ENCODE measurements at places on chromosomes 11 and 22.

- DNase-seq = no peak
Observed at GRCh38 chr11:93997741-93998140, 23.4 kb upstream of the HEPHL1 start.

DNA sequence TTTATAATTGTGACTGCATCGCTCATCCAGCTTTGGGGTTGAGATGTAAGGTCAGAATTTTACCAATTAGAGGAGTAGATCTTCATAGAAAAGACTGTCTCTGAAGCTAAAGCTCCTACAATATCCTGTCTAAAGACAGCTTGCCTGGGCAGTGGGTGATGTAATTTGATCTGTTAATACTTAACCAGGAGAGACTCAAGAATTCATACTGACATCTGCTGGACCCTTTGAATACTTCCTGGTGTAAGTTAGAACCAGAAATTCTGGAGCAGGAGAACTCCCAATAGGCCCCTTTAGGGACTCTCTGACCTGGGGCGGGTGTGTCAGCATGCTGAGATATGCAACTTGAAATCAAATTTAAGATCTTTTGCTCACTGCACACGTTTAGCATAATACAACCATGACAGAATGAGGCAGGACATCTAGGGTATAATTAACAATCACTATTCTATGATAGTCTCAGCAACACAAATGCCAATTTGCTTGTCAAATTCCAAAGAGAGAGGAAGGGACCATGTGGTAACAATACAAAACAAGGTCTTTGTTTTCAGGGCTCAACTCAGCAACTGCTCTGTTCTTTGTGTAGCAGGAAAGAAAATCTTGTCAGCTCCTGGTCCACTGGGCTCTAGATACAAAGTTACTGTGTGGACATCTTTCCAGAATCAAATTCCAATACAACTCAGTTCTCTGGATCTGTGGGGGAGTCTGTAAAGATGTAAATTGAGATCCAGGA, 143.9 kb downstream of the INSC start:
- peak; percentile 29 for DNase-seq

GRCh38 chr11:91527380-91528030, 697.1 kb upstream of the FAT3 start:
- DNase-seq = no peak

GRCh38 chr11:7606496-7606895, 66.8 kb downstream of the CYB5R2 start:
- DNase-seq = peak; percentile 10

DNA sequence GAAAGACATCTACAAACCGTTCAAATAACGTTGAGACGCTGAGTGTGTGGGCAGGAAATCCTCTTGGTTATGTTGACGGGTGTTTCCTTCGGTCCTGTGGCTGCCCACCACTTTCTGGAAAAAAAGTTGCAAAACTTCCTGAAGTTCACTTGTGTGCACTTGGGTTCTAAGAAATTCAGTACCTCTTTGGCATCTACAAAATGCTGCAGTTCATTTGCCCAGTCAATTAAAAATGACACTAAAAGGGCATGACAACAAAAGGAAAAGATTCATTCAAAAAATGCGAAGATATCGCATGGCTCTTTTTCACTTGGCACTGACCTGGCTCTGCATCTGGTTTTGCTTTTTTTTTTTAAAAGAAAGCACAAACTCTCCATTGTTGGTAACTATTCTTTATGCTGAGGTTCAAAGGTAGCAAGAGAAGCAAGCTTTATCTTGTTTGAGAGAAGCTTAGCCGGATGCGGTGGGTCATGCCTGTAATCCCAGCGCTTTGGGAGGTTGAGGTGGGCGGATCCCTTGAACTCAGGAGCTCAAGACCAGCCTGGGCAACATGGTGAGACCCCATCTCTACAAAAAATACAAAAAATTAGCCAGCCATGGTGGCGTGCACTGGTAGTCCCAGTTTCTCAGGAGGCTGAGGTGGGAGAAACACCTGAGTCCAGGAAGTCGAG, 10.6 kb upstream of the XBP1 start:
- no peak for DNase-seq

GRCh38 chr11:130145311-130145812, 14.2 kb upstream of the ST14 start:
- DNase-seq = no peak

DNA sequence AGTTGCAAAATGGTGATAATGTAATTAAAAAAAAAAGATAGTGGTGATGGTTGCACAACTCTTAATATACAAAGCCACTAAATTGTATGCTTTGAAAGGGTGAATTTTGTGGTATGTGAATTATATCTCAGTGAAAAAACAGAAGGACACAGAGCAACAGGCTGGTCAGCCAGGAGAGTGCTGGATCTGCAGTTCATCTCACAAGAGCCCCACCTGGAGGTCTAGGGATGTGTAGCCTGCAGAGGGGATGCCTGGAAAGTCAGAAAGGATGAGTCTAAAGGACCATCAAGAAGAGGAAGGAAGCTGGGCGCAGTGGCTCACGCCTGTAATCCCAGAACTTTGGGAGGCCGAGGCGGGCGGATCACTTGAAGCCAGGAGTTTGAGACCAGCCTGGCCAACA, 9.0 kb downstream of the POLR3H start:
- peak; percentile 43 for DNase-seq

- DNase-seq = no peak
Observed at GRCh38 chr11:131886201-131886600, 515.8 kb downstream of the NTM start.

DNA sequence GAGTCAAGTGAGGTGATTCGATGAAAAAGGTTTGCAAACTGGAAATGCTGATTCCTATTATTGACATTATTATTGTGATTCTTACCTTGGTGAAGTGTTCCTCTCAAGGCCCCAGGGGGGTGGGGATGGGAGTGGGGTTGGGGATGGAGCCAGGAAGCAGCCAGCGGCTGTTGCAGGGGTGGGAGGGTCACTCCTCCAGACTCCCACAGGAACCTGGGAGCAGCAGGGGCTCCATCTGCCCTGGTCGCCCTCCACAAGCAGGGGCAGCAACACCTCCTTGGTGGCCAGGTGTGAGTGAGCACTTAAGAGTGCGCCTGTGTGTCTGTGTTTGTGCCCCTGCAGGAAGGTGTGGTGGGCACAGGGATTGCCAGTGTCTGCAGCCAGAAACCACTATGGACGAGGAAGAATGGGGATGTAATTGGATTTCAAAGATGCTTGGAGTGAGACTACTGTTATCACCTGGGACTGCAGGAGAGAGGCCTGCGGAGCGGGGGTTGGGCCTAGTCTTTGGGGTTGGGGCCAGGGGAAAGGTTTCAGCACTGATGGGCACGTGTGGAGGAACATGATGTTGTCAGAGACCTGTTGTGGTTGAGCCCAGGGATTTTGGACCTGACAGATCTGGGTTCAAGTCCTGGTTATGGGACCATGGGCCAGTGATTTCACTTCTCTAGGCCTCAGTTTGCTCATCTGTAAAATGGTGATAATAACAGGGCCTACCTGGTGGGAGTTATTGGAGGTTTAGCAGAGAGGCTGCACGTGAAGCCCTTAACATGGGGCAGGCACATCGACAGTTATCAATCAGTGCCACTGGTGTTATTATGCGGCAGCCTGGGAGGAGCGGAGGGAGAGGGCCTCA, 3.6 kb upstream of the TP53I11 start:
- no peak for DNase-seq

DNA sequence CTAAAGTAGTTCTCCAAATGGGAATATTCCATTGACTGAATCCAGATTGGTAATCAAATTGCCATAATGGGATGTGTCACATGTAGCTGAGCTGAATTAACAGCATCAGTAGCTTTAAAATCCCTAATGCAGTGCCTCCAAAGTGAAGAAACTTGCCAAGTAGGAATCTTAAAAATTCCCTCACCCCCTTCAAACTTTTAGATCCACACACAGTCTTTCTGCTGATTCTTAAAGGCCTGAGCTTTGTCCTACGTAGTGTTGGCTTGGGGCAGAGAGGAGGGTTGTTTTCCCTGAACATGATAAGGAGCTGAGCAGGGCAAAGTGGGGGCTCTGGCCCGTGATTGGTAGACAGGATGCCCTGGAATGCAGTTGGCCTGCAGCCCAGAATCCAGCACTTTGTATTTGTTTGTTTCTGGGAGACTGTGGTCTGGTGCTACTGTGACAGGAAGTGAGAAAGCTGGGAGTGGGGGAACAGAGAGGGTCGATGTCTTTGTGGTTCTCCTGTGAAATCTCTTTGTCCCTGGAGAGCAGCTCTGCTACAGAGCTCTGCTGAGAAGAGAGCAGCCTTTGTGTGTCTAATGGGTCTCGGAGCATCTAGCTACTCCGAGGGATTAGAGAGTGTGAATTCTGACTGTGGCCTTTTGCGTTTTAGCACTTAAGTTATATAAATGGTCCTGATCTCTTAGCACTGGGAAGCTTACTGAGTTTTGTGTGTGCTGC, 16.9 kb downstream of the CTNND1 start:
- peak; percentile 92 for DNase-seq

GRCh38 chr11:33445761-33446161, 188.6 kb downstream of the HIPK3 start:
- peak; percentile 77 for DNase-seq

DNA sequence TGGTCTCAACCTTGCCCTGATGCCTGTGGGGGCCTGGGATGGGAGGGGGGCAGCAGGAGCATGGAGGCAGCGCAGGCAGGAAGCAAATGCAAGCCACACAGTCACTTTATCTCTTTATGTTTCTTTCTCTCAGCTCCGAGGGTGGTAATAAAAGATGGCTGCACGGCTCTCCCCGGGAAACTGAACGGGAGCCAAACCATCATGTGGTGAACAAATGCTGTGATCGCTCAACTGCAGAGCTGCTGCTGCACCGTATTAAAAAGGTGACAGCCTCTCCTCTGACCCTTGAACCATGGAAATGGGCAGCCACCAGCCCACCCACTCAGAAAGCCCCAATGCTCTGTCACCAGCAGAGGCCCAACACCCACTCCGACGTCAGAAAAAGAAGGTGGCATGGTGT, 110.0 kb downstream of the TIMP3 start:
- no peak for DNase-seq

DNA sequence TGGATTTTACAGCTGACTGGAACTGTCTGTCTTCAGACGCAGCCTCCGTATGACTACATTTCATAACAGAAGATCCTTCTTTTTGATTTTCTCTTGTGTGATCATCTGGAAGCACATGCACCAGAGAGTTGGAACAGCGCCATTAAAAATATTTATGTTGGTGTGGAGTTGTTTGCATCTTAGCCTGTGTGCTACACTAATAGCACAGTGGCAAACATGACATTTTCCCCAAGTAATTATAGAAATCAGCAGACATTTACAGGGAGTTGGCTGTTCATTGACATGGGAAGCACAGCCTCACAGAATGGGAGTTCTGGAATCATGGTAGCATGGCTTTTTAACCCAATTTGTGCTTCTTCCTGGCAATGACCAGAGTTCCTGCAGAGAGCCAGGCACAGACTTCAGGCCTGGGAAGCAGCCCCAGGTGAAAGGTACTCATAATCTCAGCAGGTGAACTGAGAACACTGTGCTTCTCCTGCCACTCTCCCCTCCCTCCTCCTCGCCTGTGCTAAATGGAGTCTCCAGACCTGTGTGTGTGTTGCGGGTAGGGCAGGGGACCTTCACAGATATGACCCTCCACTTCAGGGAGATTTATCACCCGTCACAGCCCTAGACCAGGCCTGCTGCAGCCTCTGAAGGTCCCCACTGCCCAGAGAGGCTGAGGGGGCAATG, 82.8 kb upstream of the PLET1 start:
- no peak for DNase-seq

DNA sequence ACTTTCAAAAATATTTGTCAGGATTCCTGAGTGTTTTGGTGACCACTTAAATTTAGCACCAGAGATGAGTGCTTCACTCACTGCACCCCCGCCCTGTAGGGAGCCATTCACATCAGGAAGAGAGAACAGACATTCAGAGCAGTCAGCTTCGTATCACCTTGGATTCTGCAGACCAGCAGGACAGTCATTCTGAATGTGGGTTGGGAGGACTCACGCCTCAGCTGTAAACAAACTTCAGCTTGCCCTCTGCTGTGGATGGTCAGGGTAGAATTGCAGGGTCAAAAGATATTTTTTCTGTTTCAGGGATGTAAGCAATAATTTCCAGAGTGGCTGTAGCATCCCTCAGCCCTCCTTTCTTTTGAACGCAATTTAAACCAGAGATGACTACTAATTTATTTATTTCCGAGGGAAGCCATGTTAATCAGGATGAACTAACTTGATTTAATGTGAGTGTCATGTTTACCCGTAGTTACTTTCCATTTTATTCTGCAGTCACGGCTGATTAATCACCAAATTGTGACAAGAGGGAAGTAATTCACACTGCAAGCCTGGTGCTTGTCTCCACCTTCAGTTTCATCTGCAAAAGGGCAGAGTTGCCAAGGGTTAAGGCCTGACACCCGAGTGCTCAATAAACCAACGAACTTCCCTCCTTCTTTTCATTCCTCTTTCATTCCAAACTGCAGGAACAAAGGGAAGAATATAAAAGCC, 174.2 kb upstream of the DDI1 start:
- no peak for DNase-seq

DNA sequence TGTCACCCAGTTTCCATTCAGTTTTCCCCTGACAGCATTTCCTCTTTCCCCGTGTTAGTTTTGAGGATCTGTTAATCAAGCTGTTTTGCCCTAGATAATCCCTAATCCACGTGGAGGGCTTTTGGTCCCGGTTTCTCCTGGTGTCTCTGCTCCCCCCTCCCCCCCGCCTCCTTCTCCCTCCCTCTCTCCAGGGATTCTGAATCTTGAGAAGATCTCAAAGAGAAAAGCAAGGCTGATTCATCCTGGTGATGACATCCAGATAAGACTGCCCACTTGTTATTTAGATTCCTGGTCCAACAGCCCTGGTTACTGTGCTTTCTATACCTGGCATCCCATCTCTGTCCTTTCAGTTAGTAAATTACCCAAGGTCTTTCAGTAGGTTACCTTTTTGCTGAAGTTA, 59.4 kb downstream of the KCNA4 start:
- no peak for DNase-seq

DNA sequence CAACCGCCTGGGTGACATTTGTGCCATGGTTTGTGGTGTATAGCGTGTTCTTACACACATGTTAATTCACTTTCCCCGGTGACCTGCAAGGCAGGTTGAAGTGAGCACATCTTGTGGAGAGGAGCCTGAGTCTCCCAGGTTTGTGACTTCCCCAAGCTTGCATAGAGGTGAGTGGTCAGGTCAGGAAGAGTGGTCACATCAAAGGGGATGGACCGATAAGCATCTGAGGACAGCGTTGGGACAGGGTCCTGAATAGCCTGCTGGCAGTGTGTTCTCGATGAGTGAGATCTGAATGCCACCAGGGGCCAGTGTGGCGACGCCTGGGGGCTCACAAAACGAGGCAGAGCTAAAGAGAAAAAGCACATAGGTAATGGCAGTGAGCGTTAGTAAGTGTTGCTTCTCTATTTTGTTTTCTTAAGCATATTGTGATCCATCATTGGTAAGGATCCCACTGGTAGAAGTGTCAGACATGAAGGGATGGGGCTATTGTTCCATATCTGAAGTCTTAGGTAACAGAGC, 154.6 kb downstream of the GRIK4 start:
- DNase-seq = no peak

DNA sequence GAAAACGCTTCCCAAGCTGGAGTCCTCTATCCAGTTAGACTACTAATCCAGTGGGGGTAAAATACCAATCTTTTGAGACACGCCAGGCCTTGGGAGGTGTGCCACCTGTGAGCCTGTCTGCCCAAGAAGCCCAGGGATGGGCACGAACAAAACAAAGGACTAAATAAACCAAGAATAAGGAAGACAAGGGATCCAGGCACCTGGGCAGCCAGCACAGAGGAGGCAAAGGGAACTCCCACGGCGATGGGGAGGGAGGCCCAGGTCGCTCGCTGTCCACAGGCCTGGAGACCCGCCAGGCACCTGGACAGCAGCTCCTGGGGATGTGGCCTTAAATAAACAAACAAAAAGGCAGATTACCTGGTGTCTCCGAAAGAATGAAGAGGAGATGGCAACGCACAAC, 31.4 kb downstream of the LRFN4 start:
- no peak for DNase-seq

Measured in GM23248 (cell line).